ENCODE measurements at places on chromosomes 13 and 19.
A peak's percentile ranks its signal among the peaks of the same experiment; 100 is the strongest.

DNA sequence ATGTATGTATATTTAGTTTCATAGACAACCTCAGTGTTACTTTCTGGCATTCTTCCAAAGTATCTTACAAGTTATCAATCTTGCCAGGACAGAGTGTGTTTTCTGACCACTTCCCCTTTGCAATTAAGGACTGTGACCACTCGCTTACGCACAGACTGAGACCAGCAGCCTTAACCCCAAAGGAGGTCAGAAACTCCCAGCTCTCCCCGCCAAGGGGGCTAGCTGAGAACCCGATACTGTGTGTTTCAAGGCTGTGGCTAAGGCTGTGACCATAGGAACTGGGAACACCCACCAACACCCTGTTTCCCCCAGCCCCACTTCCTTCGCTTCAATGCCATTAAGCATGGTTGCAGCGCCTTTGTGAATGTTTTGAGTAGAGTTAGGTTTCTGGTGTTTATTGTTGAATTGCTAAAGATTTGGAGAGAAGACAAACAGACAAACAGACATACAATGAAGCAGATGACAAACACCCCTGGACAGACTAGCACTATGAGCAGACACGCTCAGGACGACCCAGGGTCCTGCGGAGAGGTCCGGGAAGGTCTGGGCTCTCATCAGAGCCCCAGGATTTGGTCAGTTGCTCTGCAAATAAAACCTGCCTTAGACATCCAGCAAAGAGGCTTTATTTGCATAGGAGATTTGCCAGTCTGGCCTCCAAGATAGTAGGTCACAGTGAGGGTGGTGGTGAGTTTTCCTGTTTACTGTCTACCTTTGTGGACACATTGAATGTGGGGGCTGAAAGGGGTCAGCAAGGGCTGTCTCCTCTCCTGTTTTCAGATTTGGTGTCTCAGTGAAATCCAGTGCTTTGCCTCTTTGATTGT lies 25.0 kb upstream of the TNFSF11 start:
- no peak for DNase-seq

- DNase-seq, result peak; percentile 97
These were observed 21.5 kb downstream of the CPT1C start for GRCh38 chr19:49712397-49712859.

DNA sequence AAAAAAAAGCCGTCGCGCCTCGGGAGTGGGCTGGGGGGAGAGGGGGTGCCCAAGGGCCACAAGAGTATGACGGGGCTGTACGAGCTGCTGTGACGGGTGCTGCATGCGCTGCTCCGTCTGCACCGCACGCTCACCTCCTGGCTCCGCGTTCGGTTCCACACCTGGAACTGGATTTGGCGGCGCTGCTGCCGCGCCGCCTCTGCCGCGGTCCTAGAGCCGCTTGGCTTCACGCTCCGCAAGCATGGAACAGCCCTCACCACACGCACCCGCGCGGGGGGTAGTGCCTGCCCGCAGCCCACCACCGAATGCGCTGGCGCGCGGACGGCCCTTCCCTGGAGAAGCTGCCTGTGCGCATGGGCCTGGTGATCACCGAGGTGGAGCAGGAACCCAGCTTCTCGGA lies 18.8 kb downstream of the C1QTNF9 start:
- no peak for DNase-seq

DNA sequence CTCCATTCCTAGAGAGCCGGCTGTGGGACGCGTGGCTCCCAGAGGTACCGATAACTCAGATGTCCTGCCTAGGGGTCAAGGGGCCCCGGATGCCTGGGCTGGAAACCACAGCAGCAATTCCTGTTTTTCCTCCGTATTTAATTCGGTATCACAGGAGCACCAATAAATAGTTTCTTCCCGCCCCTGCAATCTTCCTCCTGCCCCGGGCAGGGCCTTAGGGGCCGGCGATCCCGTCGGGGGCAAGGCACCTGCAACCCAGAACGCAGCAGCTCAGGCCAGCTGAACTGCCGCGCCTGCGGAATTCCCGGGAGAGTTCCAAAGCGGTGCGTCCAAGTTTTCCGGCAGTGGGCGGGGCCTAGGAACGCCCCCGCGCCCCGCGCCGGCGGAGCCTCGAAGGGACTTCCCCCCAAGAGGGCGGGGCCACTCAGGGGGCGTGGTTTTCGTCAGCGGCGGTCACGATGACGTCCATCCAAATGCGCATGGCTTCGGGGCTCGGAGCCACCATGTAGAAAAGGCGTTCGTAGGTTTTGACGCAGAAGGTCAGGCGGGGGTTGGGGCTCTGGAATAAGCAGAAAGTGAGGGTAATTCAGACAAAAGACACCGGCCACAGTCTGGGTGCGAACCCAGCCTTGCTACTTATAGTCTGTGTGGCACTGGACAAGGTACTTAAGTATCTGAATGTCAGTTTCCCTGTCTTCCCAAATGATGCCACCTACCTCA lies 9.7 kb upstream of the LYPD3 start:
- peak; percentile 92 for DNase-seq

- DNase-seq, result no peak
These were observed 194.2 kb downstream of the POU4F1 start for GRCh38 chr13:78409172-78409571.

GRCh38 chr13:98174307-98174706 lies 2.8 kb downstream of the RNF113B start:
- DNase-seq, result no peak

GRCh38 chr13:64397701-64398100 lies 2832.4 kb downstream of the PCDH9 start:
- no peak for DNase-seq

DNA sequence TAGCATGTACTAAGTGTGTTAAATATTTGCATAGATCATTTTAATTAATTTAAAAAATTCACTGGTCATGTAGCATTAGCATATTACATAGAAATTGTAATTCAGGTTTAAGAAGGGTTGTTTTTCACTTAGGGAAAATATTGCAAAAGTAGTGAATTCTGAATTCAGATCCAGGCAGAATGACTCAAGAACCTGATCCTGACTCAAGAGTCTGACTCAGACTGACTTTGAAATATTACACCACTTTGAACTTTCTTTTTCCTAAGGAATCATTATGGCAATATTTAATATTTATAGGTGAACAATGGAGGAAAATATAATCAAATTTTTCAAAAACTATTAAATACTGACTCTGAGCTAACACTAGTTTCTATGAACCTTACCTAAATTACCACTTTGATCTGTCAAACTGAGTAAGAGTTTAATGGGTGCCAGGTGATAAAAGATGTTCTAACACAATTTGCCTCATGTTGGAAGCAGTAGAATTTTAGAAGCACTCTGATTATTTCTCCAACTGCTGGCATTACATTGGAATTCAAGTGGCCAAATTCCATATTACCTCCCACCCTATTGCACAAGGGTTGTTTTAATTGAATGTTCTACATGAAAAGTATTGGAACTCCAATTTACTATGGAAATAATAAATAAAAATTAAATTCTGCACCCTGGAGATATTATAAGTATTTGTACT lies 261.6 kb downstream of the SLITRK1 start:
- DNase-seq, result no peak

GRCh38 chr19:29622166-29623070 lies 16.3 kb downstream of the POP4 start:
- DNase-seq, result no peak

- DNase-seq, result peak; percentile 31
These were observed 129.5 kb downstream of the CYSLTR2 start for GRCh38 chr13:48783181-48783630.

- DNase-seq, result peak; percentile 43
These were observed 41.4 kb upstream of the FGF14 start for GRCh38 chr13:102443249-102443648.

All from NCI-H82 (cell line).